ENCODE measurements at places on chromosomes 11 and 22.

GRCh38 chr22:44661070-44661469 is 40.9 kb upstream of the PRR5 start:
- DNase-seq: no peak

GRCh38 chr22:24681236-24681635 is 78.2 kb downstream of the GGT1 start:
- DNase-seq: no peak

DNA sequence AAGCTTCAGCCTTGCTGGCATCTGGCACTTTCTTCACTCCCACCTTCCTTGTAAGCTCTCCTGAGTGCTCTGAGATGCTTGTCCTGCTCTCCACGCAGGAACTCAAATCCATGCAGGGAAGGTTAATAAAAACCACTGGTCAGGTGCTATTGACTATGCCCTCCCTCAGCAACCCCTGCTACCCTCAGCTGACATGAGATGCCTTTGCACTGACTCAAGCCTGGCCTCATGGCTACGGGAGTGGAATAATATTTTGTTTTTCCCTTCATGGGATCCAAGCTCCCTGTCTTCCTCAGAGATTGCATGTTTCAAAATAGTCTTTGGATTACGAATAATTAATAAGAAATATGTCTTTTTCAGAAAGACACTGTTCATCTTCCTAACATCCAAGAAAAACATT is 31.7 kb upstream of the ABCC8 start:
- DNase-seq: no peak

- DNase-seq: no peak
These were observed 249.6 kb upstream of the B3GAT1 start for GRCh38 chr11:134661660-134662059.

DNA sequence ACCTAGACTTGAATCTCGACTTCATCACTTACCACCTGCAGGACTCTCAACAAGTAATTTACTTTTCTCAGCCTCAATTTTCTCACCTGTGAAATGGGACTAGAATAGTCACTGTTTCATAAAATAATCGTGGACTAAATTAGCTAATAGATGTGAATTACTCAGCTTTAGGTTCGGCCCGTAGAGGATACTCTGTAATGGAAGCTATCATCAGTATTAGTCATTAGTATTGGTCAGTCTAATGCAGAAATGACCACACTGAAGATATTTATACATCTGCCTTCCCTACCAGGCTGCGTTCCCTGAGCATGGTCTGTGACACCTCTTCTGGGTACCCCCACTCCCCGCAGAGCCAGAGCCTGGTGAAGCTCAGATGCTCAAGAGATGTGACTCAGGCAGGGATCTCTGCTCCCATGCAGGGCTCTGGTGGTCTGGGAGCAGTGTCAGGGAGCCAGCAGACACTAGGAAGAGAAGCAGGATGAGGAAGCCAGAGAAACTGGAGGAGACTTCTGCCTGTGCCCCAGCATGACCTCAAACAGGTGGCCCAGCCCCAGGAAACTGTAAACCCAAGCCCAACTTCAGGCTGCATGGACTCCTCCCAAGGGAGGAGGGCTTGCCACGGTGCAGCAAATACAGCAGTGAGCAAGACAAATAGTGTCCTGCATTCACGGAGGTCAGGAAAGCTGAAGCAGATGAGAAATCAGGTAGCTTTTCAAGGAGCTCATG is 88.0 kb upstream of the E2F8 start:
- no peak for DNase-seq

DNA sequence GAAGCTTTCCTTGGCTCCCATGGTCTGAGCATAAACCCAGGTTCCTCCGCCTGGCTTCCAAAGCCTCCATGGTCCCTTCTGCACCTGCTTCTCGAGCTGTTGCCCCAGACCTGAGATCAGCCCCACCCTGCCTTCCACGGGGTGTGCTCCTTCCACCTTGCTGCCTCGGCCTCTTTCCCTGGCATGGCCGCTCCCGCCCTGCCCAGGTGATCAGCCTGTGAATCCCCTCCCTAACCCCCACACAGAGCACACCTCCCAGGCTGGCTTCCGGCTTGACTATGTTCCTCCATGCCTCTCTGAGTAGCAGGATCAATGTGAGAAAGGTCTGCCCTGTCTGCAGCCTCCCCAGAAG is 2.7 kb upstream of the PPP6R3 start:
- DNase-seq: no peak

DNA sequence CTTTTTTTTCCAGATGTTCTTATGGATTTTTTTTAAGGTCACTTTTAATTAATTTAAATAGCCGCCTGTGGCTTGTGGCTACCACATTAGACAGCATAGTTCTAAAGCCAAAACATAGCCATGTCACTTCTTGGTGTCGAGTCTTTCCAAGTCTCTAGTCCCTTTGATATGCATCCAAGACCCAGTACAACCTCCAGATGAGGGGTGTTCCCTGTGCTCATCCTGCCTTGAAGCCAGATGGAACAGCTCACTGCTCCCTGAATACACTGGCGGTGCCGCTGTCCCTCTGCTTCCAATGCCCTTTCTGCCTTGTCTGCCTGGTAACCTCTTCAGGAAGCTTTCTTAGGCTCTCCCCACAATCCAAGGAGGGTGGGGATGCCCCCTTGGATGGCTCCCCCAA is 338.0 kb downstream of the TENM4 start:
- DNase-seq: no peak

GRCh38 chr11:18105802-18106574 is at the start of gene SAAL1:
TSS of gene SAAL1 (minus strand) at chr11:18106082. CDS start at chr11:18106041, 41 bp downstream.
- peak; percentile 89 for DNase-seq

GRCh38 chr11:45669956-45670355 is 4.5 kb upstream of the CHST1 start:
- no peak for DNase-seq

- no peak for DNase-seq
These were observed 57.4 kb downstream of the BCL2L13 start for GRCh38 chr22:17695986-17696385.

GRCh38 chr11:58592760-58593472 is 14.1 kb downstream of the ZFP91 start:
- no peak for DNase-seq

GRCh38 chr11:64180891-64181290 is 5.1 kb upstream of the STIP1 start:
- no peak for DNase-seq

DNA sequence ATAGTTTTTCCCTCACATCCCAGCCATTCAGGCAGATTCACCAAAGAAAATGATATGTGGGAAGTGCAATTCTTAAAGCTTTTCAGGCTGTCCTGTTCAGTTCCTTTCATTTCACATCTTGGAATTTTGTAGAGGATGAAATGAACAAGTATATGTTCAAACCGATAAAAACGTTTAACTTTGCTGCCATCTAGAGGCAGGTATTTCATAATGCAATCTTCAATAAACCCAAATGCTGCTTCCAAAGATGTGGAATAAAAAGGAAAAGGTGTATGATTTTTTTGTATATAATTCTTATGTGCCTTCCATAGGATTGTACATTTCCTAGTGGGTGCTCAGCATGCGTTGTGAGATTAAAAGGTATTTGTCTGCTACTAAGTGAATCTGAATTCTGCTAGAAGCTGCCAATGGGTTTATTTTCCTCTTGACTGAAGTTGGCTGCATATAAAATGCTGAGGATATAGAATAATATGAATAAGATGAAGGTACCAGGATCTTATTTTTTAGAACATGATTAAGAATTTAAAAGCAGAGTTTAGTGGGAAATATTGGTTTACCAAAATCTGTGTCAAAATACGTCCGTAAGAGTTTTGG is 199.3 kb downstream of the PGR start:
- no peak for DNase-seq
